ENCODE measurements at places on chromosomes 3 and 15.
A peak's percentile ranks its signal among the peaks of the same experiment; 100 is the strongest.

GRCh38 chr3:60046210-60046609 lies 996.4 kb upstream of the CFAP20DC start:
- no peak for DNase-seq

DNA sequence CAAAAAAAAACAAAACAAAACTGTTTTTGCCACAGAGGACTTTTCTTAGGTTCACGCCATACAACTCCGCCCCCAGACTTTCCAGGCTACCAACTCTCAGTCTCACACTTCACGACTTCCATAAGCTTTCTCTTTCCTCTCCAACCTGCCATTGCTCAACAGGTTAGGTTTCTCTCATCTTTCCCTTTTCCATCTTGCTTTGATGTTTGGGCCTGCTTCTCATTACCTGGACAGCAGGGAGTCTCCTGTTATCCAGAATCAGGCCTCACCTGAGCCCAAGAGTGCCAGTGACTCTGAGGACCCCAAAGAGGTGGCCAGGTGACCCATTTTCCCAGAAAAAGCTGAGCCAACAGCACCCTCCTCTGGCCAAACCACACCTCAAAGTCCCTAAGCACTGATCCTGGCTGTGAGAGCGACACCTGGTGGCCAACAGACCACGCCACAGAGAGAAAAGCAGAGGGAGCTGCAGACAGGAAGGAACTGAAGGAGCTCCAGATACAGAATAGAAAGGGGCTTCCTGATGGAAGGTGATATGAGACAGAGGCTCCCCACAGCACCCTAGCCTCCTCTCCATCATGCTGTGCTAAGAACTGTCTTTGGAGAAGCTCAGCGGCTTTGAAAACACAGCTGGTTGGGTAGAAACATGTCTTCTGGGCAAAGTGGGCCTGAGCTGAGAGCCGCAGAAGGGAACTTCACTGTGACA lies 4.0 kb downstream of the CCDC51 start:
- peak; percentile 93 for DNase-seq

GRCh38 chr15:86961669-86962068 lies 882.0 kb downstream of the AGBL1 start:
- no peak for DNase-seq

DNA sequence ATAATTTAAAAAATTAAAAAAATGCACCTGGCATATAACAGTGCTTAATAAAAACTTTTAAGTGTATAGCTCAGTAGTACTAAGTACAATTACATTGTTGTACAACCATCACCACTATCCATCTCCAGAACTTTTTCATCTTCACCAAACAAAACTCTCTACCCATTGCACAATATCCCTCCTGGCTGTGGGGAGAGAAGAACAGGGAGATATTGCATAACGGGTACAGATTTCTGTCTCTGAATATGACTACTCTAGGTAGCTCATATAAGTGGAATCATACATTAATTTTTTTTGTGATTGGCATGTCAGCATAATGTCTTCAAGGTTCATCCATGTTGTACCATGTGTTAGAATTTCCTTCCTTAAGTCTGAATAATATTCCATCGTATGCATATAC lies 91.0 kb upstream of the PLAAT1 start:
- no peak for DNase-seq

- no peak for DNase-seq
Observed at GRCh38 chr3:74664606-74665005, 50.1 kb upstream of the CNTN3 start.

DNA sequence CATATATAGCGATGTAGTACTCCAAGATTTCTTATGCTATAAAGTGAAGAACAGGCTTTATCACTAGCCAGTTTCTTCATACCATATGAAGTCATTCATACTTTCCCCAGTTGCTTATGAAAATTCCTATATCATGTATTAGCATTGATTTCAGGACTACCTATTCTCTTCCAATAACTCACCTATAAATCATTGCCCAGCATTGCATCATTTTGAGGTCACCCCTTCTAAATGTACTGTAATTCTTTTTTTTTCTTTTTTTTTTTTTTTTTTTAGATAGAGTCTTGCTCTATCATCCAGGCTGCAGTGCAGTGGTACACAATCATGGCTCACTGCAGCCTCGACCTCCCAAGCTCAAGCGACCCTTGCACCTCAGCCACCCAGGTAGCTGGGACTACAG lies 27.1 kb downstream of the RTP3 start:
- DNase-seq, result no peak

GRCh38 chr3:72134989-72135451 lies 350.1 kb upstream of the PROK2 start:
- DNase-seq, result no peak

DNA sequence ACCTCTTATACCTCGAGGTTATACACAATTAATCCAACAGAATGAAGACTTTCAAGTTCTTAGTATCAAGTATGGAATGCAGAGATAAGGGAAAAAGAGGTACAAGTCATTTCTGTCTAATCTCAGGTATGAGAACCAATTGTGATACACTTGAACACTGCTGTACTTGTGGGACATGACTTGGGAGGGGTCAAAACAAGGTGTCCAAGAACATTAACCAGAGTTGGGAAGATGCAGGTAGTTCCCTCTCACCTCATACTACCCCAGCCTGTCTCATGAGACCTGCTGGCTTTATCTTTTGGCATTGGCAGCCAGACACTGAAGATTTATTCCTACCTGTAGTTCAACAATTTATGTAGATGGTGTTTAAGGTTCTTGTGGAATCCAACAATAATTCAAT lies 209.7 kb downstream of the NR1D2 start:
- no peak for DNase-seq

- DNase-seq, result no peak
Observed at GRCh38 chr3:85148036-85148435, 189.2 kb downstream of the CADM2 start.

GRCh38 chr3:65600888-65601287 lies 437.8 kb downstream of the MAGI1 start:
- DNase-seq, result no peak

GRCh38 chr3:32360493-32360827 lies 31.2 kb upstream of the CMTM7 start:
- DNase-seq, result no peak

DNA sequence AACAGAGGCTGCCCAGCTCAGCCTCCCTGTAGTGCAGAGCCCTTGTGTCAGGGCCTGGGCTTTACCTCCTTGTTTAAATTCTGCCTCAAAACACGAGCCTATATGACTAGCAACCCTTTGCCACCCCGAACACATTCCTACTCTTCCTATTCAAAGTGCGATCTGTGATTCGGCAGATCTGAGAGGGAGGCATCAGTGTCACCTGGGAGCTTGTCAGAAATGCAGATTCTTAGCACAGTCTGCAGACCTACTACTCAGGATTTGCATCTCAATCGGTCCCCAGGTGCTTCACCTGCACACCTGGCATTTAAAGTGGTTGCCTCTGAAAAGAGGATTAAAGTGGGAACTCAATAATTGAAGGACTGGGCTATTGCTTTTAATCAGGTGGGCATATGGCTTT lies 273.2 kb upstream of the TOPAZ1 start:
- no peak for DNase-seq

GRCh38 chr3:66583424-66584040 lies 82.7 kb upstream of the LRIG1 start:
- no peak for DNase-seq

- DNase-seq, result no peak
Observed at GRCh38 chr15:32716216-32716914, 1.4 kb upstream of the GREM1 start.

GRCh38 chr3:143586576-143586975 lies 261.7 kb downstream of the SLC9A9 start:
- DNase-seq, result no peak

DNA sequence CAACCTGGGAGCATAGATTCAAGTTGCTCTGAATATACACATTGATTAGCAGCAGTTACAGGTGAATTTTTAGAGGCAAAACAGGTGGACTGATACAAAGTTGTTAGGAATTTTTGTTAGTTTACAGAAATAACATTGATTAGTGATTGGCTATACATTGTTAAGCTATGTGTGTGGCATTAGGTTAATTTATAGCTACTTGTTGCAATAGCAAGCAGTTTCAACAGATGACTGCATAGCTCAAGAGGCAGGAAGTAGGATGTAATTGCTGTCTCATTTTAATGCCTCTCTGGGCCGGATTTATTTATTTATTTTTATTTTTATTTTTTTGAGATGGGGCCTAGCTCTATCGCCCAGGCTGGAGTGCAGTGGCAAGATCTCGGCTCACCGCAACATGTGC lies 99.7 kb downstream of the TCF12 start:
- no peak for DNase-seq

GRCh38 chr3:149618151-149619123 lies 39.4 kb downstream of the WWTR1 start:
- no peak for DNase-seq

DNA sequence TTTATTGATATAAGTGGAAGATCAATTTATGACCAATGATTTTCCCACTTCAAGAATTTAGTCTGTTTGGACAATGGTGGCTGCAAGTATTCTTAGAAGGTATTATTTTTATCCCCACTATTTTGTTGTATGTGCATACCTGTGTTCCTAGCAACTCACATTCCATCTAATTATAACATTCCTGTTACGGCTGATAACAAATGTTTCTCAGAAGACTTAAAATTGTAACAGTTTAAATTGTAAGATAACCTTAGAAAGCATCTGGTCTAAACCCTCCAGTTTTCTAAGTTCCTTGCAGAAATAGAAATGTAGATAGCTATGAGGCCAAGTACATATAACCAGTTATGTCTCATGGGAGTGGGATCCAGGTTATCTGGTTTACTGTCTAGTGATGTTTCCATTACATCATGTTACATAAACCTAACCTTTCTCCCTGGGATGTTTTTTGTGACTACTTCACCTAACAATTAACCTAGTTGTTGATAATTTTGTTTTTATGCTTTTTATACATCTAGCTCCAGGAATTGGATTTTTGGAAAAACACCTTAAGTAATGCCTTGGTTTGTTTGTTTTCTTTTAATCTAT lies 11.1 kb upstream of the MFN1 start:
- no peak for DNase-seq

- DNase-seq, result no peak
Observed at GRCh38 chr3:155425396-155425795, 131.9 kb upstream of the STRIT1 start.

- DNase-seq, result no peak
Observed at GRCh38 chr3:48478626-48479555, 25.1 kb downstream of the SHISA5 start.

GRCh38 chr3:59320080-59320479 lies 270.3 kb upstream of the CFAP20DC start:
- no peak for DNase-seq

DNA sequence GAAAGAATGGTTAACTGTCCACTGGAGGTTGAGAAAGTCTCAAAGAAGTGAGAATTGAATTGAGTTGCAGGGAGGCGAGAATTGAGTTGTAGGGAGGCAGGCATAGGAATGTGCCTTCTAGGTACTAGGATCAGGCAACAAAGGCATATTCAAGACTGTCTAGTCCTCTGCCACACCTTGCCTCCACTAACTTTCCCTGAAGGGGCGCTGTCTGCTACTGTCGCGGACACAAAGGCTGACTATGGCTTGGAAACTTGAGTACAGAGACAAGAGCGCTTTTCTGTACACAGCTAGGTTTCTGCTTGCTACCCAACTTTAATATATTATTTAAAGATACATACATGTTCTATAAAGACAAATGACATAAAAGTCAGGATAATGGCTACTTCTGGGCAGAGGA lies 10.4 kb upstream of the FBXL22 start:
- DNase-seq, result no peak

DNA sequence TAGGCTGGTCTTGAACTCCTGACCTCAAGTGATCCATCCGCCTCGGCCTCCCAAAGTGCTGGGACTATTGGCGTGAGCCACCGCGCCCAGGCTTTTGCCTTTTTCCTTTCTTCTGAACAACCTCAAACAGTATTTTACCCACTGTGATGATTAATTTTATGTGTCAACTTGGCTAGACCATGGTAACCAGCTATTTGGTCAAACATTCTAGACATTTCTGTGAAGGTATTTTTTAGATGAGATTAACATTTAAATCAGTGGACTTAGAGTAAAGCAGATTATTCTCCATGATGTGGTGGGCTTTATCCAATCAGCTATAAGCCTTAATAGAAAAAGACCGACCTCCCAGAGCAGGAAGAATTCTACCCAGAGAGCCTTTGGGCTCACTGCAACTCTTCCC lies 6.0 kb downstream of the SPATA12 start:
- no peak for DNase-seq

- DNase-seq, result no peak
Observed at GRCh38 chr15:58401276-58401675, 30.5 kb upstream of the LIPC start.

DNA sequence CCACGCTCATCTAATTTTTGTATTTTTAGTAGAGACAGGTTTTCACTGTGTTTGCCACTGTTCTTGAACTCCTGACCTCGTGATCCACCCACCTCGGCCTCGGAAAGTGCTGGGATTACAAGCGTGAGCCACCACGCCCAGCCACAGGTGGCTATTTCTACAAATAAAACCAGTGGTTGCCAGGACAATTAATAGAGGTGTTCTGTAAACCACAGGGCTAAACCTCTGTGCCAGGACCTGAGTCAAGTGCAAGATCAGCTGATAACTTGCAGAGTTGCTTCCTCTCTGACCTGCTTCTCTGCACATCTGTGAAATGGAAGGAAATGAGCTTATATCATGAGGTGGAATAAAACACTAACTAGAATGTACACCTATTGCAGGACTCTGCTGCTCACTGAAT lies 72.8 kb downstream of the CD200R1L start:
- no peak for DNase-seq

DNA sequence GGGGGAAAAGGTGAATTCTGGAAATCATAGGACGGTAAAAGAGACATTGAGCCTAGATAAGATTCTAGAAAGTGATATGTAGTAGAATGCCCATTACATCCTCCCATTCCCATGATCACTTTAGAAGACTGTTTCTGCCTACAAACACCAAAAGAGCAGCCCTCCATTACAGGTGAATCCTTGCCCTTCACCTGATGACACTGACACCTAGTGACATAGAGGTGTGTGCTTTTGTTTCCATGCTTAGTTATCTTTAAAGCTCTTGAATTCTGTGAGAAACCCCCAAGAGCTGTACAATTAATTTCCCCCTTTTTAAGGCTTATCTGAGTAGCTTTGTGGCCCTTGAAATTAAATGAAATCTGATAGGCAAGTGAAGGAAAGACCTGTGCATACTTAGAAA lies 8.3 kb upstream of the BBX start:
- no peak for DNase-seq

DNA sequence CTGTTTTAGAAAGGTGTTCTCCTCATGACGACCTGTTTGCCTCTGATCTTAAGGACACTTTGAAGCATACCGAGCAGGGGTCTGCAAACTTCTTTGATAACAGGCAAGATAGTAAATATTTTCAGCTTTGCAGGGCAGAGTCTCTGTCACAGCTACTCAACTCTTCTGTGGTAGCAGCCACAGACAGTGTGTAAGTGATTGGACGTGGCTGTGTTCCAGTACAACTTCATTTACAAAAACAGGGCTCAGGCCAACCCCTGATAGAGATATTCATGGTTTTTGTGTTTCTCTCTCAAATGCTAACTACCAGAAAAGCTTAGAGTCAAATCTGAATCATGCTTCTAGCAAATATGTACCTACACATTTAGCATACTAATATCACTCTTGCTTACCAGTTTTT lies 51.5 kb downstream of the TGFBR2 start:
- DNase-seq, result no peak

- DNase-seq, result no peak
Observed at GRCh38 chr3:17539436-17539835, 203.0 kb downstream of the TBC1D5 start.
